Panc1 (cell line): ENCODE measurements at places on chromosomes 16 and 17.

GRCh38 chr17:44024271-44024663, 9.5 kb upstream of the TMEM101 start:
- no peak for DNase-seq

- no peak for DNase-seq
Observed at GRCh38 chr17:80281516-80281915, 20.9 kb downstream of the RNF213 start.

DNA sequence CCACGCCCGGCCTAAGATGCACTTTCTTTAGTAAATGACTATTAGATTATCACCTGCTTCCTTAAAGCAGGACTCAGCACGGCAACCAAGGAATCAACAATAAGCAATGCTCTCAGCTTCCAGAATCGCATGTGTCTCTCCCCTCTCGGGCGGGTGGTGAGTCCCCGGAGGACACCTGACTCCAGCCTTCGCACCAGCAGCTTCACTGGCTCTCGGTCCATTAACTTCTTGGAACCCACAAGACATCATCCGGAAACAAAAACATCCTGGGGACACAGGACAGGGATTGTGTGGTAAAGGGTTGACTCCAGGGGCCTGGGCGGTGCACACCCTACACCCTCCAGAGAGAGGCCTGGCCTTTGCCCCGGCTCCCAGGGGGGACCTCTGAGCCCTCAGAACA, 22.7 kb downstream of the UTS2R start:
- DNase-seq, result no peak

- DNase-seq, result no peak
Observed at GRCh38 chr16:30745082-30745481, 3.1 kb upstream of the PHKG2 start.

DNA sequence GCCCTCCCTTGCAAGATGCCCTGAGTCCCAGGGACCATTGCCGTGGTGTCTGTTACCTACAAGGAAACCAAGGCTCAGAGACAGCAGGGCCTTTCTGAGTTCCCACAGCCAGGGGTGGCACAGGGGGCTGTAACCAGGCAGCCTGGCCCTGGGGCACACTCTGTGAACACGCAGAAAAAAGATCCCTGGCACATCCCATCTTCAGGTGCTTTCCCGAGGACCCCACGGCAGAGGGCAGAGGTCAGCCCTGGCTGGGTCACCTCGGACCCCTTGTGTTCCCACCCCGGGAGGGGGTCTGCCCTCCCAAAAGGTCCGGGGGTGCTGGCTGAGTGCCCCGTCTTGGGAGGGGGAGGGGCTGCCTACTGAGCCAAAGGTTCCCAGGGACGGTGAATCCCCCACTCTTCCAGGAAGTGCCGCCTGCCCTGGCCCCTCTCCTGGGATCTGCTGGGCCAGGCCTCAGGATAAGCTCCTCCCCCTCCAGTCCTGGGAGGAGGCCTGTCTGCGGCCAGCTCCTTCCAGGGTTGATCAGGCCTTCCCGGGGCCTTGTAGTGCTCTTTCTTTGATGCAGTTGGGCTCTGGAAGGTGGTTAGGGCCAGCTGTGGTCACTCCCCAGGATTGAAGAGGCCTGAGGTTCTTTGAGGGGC, 8.1 kb downstream of the GLIS2 start:
- no peak for DNase-seq

DNA sequence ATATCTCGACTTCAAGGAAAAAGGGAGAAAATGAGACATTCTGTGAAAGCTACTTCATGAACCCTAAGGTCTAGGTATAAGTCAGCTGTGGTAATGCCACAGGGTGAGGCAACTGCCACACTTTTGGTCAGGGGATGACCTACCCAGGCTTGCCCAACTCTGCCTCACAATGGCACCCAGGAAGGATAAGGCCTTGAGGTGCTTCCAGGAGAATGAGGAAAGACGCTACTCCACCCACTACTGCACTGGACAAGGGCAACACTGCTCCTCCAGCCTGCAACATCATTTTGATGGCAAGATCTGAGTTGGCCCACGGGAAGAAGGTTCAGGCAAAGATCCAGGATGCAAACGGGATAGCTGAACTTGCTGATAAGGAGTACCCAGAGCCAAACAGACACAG, 22.0 kb upstream of the GFOD2 start:
- DNase-seq, result no peak

DNA sequence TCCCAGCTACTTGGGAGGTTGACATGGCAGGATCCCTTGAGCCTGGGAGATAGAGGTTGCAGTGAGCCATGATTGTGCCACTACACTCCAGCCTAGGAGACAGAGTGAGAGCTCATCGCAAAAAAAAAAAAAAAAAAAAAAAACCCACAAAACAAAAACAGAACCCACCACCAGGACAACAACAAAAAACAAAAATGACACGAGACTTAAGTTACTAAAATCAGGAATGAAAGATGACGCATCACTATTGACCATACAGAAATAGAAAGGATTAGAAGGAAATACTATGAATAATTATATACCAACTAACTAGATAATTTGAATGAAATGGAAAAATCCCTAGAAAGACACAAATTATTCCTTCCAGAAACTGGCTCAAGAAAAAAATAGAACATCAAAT, 432.4 kb upstream of the PMFBP1 start:
- no peak for DNase-seq

GRCh38 chr17:64006361-64007088, 8.4 kb downstream of the PRR29 start:
- no peak for DNase-seq

GRCh38 chr17:55285340-55286301, 20.9 kb downstream of the HLF start:
- DNase-seq, result no peak

GRCh38 chr16:72884037-72884436, 163.9 kb downstream of the ZFHX3 start:
- DNase-seq, result no peak

DNA sequence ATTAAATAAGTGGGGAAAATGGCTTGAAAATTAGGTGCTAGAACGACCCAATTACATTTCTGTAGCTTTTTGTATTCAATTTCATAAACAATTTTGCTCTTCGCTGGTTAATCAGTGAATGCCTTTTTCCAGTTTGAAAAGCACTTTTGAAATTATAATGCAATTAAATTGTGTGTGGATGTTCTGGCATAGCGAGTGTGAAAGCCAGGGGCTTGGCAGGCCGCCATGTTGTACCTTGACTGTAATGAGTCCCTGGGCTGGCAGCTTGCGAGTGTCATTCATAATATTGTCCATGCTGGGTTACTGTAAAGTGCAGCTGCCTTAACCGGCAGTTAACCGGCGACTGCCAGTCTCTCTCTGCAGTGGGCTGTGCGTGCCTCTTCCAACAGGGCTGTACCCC, 177.8 kb downstream of the CCDC182 start:
- no peak for DNase-seq

GRCh38 chr17:55717898-55718735, 4.5 kb downstream of the TMEM100 start:
- DNase-seq, result no peak
